ENCODE measurements at places on chromosomes 6 and 20.

DNA sequence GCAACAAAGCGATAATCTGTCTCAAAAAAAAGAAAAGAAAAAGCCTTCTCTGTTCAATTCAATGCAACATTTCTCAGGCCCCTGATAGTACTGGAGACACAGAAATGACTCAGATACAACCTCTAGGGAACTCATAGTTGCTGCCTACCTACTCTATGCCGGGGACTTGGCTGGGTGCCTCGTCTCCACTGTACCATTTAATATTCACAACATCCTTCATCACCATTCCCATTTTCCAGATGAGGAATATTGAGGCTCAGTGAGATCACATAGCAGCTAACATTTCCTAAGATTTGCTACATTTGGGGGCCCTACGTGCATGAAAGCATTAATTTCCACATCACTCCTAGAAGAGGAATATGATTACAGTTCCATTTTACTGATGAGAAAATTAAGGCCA is 7.5 kb downstream of the NOL4L start:
- no peak for DNase-seq

DNA sequence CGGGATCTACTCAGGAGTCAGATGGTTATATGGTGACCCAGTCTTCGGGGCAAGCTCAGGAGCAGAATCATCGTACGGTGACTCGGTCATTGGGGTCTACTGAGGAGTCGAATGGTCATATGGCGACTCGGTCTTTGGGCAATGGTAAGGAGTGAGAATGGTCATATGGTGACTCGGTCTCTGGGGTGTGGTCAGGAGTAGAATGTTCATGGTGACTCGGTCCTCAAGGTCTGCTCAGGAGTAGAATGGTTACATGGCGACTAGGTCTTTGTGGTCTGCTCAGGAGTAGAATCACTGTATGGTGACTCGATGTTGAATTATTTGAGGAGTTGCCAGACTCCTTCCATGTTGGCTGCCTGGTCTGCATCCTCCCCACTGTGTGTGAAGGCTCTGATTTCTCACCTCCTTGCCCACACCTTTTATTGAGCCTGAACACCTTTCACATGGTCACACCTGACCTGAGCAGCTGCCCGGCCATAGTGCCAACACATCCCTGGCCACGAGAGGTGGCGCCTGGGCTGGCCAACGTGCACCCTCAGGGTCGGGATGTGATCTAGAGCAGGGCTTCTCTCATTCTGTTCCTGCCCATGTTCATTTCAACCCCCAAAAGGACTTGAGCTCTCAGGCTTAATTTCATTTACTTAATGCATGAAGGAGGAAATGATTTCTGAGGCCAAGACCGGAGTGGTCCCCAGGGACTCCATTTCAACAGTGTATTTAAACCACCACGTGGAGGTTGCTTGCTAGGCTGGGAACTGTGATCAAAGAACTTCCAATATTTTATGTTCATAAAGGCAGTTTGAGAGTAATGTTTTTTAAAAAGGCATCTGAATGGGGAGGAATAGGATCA is 119.5 kb downstream of the PHACTR3 start:
- DNase-seq = no peak

DNA sequence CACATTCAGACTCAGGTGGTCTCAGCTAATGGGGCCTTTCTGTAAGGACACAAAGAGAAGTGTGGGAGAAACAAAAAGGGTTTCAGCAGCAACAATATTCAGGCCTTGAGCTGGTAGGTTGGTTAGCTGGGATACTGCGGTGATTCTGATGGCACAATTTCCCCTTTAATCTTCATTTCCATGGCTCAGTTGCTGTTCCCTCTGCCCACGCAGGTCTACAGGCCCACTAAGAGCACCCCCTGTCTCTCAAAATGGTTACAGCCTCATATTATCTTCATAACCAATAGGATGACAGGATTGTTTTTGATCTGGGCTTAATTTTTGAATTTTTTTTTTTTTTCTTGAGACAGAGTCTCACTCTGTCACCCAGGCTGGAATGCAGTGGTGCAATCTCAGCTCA is 48.9 kb downstream of the MYB start:
- no peak for DNase-seq

GRCh38 chr6:130000526-130001421 is 17.6 kb upstream of the L3MBTL3 start:
- no peak for DNase-seq

GRCh38 chr20:2760297-2760951 is 40.0 kb downstream of the CPXM1 start:
- no peak for DNase-seq

GRCh38 chr6:109458774-109459531 is 3.4 kb upstream of the MICAL1 start:
- peak; percentile 43 for DNase-seq

- DNase-seq = no peak
Observed at GRCh38 chr6:142863981-142864380, 81.0 kb downstream of the HIVEP2 start.

DNA sequence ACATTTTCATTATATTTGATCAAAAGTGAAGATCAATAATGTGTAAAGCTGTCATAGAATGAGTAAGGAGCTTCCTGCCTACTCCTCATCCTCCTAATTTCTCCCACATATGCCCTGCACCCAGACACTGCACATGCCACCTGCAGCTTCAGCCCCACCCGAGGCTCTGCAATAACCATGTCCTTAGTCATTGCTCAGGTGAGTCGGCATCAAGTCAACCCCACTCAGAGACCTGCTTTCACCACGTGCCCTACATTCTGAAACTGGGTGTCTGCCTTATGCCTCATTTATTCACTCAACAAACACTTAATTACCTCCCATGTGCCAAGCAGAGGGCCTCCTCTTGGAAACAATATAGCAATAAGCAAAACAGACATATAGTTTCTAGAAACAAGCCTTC is 15.4 kb upstream of the TNFAIP3 start:
- no peak for DNase-seq

DNA sequence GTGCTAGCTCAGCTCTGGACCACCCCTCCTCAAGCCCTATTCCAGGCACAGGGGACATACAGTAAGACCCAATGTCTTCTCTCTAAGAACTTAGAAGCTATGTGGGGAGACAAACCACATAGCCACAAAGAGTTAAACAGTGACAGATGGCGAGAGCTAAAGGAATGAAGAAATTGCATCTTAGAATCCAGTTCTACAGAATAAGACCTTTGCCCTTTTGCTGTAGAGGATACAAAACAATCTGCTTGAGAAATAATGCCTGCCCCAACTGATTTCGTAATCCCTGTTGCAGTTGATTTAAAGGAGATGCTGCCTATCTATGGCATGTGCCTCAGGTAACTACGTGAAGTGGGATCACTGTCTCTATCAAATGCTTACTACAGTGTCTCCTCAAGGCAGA is 31.2 kb downstream of the TNFRSF21 start:
- DNase-seq = no peak

GRCh38 chr6:70884074-70884983 is 72.5 kb downstream of the B3GAT2 start:
- peak; percentile 61 for DNase-seq

DNA sequence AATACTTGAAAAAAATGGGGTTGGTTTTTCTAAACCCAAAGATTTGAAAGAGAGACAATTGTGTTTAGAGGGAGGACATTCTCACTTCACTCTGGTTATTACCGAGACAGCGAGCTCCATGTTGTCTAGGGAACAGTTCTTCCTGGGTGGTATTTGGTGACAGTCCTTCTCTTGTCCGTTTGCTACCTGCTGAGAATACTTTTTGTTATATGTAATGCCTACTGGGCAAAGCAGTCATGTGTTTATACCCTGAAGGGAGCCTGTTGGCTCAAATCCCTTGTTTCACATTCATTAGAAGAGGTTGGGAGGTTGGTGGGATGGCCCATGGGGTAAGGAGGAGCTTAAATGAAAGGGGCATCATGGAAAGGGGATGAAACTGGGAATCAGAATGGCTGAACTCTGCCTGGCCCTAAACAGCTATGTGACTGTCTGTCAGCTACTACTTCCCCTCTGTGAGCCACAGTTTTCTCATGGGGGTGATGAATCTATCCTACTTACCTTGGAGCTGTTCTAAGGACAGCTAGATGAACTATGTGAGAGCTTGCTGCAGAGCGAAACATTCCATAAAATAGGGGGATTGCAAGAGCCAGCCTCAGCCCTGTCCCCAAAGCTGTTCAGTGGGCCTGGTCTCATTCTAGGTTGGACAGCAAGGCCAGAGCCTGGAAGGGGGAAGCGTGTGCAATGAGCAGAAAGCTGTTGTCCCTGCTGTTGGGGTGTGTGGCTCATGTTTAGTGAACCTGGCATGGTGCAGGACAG is 43.5 kb downstream of the FNDC1 start:
- DNase-seq = no peak

GRCh38 chr6:119308048-119308570 is 41.5 kb downstream of the MAN1A1 start:
- DNase-seq = no peak

- no peak for DNase-seq
Observed at GRCh38 chr6:35496036-35496840, 641 bp downstream of the TEAD3 start.

GRCh38 chr6:24391756-24392405 is 10.9 kb upstream of the MRS2 start:
- no peak for DNase-seq

- DNase-seq = peak; percentile 88
Observed at GRCh38 chr20:38805502-38805957, at the start of gene PPP1R16B. Gene PPP1R16B, plus strand, starts transcription at chr20:38805697. Its CDS starts 30,229 bp downstream, at chr20:38835926.

GRCh38 chr20:44038681-44039123 is 124.0 kb downstream of the TOX2 start:
- no peak for DNase-seq

GRCh38 chr6:16396497-16397319 is 158.3 kb downstream of the GMPR start:
- no peak for DNase-seq

DNA sequence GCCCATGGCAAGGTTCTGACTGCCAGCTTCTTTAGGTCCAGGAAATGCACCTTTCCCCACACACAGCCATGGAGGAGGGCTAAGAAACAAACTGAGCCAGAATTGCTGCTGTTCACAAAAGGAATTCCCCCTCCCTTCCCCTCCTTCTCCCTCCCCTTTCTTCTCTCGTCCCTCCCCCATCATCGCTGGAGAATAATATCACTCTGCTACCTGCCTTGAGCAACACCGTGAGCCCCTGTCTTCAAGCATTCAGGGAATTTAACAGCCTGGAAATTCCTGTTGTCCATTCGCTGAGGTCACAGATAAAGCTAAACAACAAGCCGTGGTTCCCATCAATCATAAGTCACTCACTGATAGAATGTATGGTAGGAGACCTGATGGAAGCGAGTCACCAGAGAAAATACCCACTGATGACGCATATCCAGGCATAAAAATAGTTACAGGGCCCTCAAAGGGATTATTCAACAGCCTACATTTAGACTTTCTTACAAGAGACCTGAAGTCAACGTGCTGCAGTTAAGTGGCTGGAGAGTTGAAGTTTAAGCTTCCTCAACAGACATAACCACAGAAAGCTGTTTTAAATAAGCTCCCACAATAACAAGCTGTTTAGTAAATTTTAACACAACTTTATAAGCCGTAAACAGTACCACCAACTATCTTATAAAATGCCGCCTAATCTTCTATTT is 59.7 kb downstream of the HIVEP2 start:
- DNase-seq = peak; percentile 49

DNA sequence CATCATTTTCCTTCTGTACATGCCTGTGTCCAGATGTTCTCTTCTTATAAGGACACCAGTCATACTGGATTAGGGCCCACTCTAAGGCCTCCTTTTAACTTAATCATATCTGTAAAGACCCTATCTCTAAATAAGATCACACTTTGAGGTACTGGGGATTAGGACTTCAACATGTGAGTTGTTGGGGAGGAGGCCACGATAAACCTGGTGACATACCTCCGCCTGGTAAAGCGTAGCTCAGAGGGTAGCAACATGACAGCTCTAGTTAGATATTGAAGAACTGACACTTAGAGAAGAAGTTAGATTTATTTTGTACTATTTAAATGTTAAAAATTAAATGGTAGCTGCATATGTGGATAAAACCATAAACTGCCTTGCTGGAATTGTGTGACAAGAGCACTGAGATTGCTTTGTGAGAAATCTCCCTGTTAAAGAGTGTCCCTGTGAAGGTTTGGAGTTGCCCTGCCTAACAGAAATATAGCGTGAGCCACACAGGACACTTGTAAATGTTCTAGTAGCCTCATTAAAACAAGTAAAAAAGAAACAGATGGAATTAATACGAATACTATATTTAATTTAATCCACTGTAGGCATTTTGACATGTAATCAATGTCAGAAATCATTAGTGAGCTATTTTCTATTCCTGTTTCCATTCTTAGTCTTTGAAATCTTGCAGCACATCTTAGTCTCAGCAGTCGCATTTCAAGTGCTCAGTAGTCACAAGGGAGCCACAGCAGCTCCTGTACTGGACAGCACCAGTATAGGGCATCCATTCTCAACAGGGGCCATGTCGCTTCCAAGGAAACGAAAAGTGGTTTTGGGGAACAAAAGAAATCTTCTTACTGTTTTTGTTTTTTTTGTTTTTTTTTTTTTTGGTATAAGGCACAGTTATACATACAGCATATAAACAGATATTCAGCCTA is 13.4 kb downstream of the PLCB1 start:
- DNase-seq = no peak

DNA sequence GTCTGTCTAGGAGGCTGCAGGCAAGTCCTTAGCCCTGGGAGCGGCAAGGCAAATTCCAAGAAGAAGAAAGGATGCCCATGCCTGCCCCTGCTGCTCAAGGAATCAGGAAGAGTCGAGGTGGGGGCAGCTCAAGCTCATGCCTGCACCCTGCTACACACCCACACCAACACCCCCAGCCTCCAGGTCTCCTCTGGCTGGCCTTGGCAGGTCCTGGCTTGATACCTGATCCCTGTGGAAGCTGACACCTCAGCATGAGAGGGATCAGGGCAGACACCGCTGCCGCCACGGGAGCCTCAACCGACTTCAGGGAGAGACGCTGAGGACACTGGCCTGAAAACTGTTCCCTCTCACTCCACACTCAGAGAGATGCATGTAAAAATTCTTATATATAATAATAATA is 35.5 kb upstream of the MAFB start:
- no peak for DNase-seq

- DNase-seq = no peak
Observed at GRCh38 chr20:58634059-58634458, 17.0 kb upstream of the STX16 start.

DNA sequence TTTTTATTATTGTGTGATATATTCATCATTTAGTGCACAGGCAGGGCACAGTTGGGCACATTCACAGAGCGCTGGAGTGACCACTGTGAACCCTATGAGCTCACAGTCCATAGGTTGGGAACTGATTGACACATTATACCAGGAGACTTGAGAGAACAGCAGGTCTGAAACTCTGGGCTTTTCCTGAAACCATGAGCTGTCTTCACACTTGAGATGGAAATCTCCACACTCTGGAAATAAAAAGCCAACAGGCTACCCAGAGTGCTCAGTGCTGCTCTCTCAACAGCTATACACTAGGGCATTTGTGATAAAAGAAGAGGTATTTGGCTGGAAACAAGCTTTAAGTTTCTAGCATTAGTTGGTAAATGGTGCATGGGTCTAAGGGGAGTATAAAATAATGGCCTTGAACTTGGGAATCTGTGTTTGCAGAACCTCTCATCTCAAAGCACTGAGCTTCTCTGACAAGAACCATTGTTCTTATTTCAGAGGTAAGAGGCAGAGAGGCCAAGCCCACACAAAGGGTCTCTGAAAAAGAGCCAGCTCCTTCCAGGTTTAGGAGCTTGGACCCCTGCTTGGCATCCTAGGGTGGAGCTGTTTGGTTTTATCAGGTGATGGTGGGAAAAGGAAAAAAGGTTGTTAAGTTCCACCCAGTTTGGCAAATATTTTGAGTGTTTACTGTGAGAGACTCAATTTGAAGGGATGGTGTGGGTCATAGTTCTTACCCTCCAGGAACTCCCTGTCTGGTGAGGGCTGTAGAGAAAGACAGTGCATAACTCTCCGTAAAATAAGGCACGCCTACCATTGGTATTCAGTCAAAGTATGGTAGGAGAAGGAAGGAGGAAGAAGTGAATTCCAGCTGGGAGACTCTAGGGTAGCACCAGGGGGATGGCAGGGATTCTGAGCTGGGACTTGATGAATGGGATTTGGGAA is 14.5 kb downstream of the CHMP4B start:
- no peak for DNase-seq

Measured in effector memory CD8-positive, alpha-beta T cell (primary cell).